ENCODE measurements at places on chromosomes 4 and X.
A peak's percentile ranks its signal among the peaks of the same experiment; 100 is the strongest.

GRCh38 chr4:164770010-164770724 lies 16.2 kb downstream of the SMIM31 start:
- no peak for DNase-seq

GRCh38 chr4:59571805-59572430 lies 1628.2 kb upstream of the ADGRL3 start:
- DNase-seq: peak; percentile 61

- DNase-seq: peak; percentile 36
Measured at GRCh38 chr4:24763631-24764297, 31.6 kb upstream of the SOD3 start.

DNA sequence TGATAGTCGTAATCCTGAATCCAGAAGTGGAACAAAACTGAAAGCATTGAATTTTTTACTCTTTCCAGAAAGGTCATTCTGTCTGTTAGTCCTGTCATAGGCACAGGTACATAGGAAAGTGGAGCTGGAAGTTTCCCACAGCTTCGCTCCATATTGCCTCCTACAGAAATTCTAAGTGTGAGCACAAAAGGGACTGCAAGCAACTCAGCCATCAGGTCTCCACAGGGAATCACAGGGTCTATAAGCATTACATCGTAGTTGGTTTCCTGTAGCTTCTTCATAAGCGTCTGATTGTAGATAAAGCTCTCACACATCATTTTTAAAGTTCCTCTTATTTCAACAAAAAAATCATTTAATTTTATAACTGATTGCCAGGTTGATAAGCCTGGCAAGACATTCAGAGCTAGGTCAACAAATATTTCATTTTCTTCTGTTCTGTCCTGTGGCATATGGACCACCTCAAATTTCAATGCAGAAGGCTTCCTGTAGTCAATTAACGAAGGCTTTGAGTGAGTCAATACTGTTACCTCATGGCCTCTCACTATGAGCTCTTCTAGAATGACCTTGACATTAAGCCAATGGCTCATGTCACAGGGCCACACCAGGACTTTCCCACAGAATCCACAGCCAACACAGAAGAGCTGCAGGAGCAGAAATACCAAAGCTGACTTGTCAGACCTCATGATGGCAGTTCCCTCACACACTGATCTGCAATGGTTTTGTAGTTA lies at the start of gene UGT2A3:
Gene UGT2A3 (minus strand): TSS at position 727 of the 728 bp plus-strand sequence. CDS start 44 bp downstream, at position 683.
- no peak for DNase-seq

GRCh38 chrX:70664726-70665125 lies 220.1 kb downstream of the DLG3 start:
- peak; percentile 9 for DNase-seq

Data from H4 (cell line).